ENCODE measurements at places on chromosomes 3 and 15. TPM values are rescaled to one million over a fixed set of nuclear protein-coding genes. Genes with fewer than 3 reads are reported as not detected.

- DNase-seq: no peak
Measured at GRCh38 chr15:26081758-26082220, 218.7 kb upstream of the ATP10A start.

DNA sequence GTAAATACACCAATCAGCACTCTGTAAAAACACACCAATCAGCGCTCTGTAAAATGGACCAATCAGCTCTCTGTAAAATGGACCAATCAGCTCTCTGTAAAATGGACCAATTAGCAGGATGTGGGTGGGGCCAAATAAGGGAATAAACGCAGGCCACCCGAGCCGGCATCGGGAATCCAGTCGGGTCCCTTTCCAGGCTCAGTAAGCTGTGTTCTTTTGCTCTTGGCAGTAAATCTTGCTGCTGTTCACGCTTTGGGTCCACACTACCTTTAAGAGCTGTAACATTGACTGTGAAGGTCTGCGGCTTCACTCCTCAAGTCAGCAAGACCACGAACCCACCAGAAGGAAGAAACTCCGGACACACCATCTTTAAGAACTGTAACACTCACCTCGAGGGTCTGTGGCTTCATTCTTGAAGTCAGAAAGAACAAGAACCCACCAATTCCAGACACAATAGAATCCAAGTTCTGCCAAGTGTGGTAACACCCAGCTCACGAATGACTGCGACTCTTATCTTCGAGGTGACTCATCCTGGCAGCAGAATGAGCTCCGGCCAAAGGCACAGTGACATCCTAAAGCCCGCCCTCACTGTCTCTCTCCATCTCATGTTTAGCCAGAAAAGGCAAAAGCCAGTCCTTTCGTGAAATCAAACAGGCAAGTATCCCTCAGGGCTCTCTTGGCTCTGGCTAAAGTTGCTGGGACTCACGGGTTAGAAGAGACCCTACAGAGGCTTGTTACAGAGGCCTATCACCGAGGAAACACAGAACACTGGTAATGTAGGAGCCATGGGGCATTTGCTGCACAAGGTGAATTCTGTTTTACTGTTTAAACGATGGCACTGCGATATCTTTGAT is 155.2 kb downstream of the FAM43A start:
- no peak for DNase-seq

- DNase-seq: no peak
Measured at GRCh38 chr3:7734456-7734855, 767.2 kb upstream of the LMCD1 start.

The SEMA3F gene
- 0.34 TPM for total RNA-seq

DNA sequence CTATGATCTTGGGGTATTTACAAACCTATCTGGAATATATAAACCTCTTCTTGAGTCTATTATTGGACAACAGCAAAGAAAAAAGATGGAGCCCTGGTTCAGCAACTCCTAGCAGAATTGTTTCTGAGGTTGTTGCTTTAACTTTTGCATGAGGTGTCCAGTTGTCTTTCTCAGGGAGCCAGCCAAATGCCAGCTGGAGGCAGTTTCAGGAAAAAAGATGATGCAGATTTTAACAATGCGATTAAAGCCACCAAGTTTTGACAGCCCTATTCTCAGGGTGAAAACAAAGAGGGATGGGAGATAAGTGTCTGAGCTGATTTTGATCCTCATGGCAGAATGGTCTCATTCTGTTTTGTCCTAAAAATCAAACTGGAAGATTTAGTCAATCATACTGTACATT is 181.6 kb upstream of the RASGRP1 start:
- no peak for DNase-seq

The GASK1A gene
- total RNA-seq: 0.11 TPM

The NR2F2 gene
- not detected for total RNA-seq

The ADAMTS7 gene
- 0.23 TPM for total RNA-seq

The SOX2 gene
- total RNA-seq: not detected

The TMIE gene
- total RNA-seq: 0.81 TPM
